Lung microvascular endothelial cell (primary cell): ENCODE measurements at places on chromosomes 5 and 9. TPM values are rescaled to one million over a fixed set of nuclear protein-coding genes. Genes with fewer than 3 reads are reported as not detected.

The IFNA2 gene
- not detected in 2 replicates for total RNA-seq

The CAMK2A gene
- not detected in 2 replicates for total RNA-seq

The EEIG1 gene
- 10.2 and 24.2 TPM in 2 replicates for total RNA-seq

The ESM1 gene
- 141 and 157 TPM in 2 replicates for total RNA-seq

The GTF3C5 gene
- 35.5 and 36.3 TPM in 2 replicates for total RNA-seq

- peak; percentile 5 for DNase-seq
These were observed 1548.6 kb downstream of the EFNA5 start for GRCh38 chr5:106121972-106122605.

GRCh38 chr5:155905364-155905763 lies 421.6 kb upstream of the SGCD start:
- DNase-seq = no peak

DNA sequence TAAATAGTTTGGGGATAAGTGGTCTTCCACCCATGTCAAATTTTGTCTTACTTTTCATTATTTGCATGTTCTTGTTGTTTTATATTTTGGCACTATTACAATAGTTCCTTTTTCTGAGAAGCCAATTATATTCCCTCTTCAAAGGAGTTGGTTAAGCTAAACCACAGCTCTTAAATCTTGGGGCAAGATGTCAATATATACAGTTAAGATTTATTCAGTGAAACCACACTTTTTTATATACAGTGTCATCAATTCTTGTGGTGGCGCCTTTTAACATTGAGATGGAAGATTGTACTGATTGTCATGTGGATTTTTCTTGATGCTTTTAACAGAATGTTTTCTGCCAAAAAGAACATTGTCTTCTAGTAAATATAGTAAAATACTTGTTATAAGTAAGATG lies 104.1 kb downstream of the MTREX start:
- DNase-seq = no peak

GRCh38 chr9:120913647-120914264 lies 12.8 kb downstream of the TRAF1 start:
- DNase-seq = no peak

GRCh38 chr5:53825016-53825415 lies 264.6 kb downstream of the NDUFS4 start:
- DNase-seq = no peak

DNA sequence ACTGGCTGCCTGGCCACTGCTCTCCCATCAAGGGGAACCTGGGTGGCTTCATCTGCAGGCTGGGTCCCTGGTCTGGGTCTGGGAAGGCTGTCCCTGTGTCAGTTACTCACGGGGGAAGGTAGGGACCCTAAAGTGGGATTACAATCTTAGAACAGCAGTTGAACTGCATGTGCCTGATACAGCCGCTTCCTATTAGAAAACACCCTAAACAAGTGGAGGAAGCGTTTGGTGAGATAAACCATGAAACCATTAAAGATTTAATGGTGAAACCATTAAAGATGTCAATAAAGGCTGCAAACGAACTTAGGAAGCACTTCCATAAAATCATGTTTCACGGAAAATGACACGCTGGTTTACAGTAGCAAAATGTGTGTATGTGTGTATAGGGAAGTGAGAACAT lies 2.5 kb upstream of the GFI1B start:
- no peak for DNase-seq

- DNase-seq = no peak
These were observed 84.8 kb downstream of the PDE6A start for GRCh38 chr5:149859746-149860145.

- DNase-seq = peak; percentile 72
These were observed 349.6 kb downstream of the PDE4D start for GRCh38 chr5:59543821-59544442.

DNA sequence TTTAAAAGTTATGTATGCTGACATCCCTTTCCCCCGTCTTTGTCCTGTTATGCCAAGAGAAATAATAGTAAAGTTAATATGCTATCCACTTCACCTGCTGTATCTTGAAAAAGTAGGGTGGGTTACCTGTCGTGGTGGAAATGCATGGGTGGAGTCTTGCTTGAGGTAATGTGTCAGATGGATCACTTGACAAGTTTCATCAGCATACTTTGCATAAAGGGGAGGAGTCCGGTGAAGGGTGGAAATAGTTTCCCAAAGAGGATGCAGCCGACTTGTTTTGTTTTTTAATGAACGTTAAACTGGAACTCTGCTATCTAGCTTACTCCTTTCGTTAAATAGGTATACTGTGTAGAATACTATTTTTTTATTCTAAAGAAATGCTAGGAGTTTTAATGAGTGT lies 9.0 kb upstream of the DMRT3 start:
- DNase-seq = no peak

GRCh38 chr9:110559869-110560268 lies 19.7 kb downstream of the SVEP1 start:
- DNase-seq = no peak

- DNase-seq = no peak
These were observed 34.6 kb downstream of the HSPA4 start for GRCh38 chr5:133086366-133086875.

DNA sequence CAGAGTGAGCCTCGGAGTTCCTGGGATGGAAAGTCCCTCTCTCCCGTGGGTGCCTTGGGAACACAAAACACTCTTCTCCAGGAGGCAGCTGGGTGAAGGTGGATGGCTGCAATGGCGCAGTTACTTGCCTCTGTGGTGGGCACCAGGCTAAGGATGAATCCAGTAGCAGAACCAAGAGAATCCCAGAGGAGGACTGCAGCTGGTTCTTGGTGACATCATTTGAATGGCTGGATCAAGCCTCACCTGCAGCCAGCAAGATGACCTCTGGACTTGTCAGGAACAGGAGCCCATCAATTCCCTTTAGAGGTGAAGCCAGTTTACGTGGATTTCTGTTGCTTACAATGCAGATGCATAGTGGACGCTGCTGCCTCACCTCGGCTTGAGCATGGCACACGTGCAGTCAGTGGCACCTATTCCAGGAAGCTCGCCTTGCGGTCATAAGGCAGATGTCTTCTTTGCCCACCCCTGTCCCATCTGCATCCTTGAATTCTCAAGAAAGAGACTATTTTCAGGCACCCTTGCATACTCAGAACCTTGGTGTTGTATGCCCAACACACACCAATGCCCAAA lies 34.1 kb upstream of the ADAMTS2 start:
- DNase-seq = no peak

DNA sequence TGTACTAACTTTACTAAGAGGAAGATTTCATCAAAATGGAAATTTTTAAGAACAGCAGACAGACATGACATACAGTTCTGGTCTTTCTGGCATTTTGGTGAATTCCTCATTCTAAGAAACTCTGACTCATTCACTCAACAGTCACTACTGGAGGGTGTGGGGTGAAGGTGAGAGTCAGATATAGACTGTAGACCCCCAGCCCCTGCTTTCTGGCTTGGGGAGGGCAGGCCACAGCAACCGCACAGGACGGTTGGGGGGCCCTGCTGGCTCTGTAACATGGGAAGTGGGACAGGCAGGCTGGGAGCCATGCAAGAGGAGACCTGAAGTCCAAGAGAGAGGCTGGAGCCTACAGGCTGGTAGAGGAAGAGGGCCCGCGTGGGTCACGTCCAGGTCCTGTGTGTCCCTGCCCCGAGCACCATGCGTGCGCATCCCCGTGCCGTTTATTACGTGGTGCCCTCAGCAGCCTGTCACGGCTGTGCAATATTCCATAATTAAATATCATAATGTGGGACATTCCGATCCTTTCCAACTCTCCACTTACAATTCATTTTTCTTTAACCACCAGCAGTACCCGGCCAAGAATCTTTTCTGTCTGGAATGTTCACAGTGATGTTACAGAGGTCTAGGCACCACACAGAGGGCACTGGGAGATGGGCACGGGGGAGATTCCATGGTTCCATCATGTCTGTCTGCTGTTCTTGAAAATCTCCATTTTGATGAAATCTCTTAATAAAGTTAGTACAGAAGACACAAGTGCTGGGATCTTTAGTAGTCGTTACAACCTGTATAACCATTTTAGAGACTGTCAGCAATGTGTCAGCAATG lies 75.5 kb downstream of the SEMA4D start:
- no peak for DNase-seq

GRCh38 chr5:141412854-141413539 lies at the start of gene PCDHGA10:
Gene PCDHGA10 (plus strand): TSS chr5:141412987. CDS start chr5:141413176, 189 bp downstream.
- peak; percentile 78 for DNase-seq
